ENCODE measurements at places on chromosomes 1 and 21. TPM values are rescaled to one million over a fixed set of nuclear protein-coding genes. Genes with fewer than 3 reads are reported as not detected.

COL11A1 gene
- total RNA-seq, result 8.8 TPM

TRIM17 gene
- 0.45 TPM for total RNA-seq

CFHR4 gene
- total RNA-seq, result not detected

NFYC gene
- 35.8 TPM for total RNA-seq

TMEM269 gene
- total RNA-seq, result under 0.01 TPM

ZSWIM5 gene
- total RNA-seq, result 0.17 TPM

CLCA4 gene
- total RNA-seq, result not detected

BOLA1 gene
- 23.5 TPM for total RNA-seq

CASZ1 gene
- 0.30 TPM for total RNA-seq

MEX3A gene
- total RNA-seq, result 5.1 TPM

LORICRIN gene
- not detected for total RNA-seq

EMC1 gene
- 63.9 TPM for total RNA-seq

OR2M3 gene
- total RNA-seq, result not detected

NCMAP gene
- not detected for total RNA-seq

PROK1 gene
- total RNA-seq, result not detected

FCRL5 gene
- total RNA-seq, result not detected

FCRLB gene
- total RNA-seq, result 2.1 TPM

KLHDC8A gene
- not detected for total RNA-seq

CNTN2 gene
- total RNA-seq, result not detected

BSND gene
- not detected for total RNA-seq

CLDN8 gene
- total RNA-seq, result not detected

RAB42 gene
- total RNA-seq, result 7.4 TPM

ATP1A4 gene
- total RNA-seq, result not detected

RHBDL2 gene
- total RNA-seq, result not detected

ADCY10 gene
- total RNA-seq, result not detected

LCE1B gene
- total RNA-seq, result not detected

ADORA1 gene
- under 0.01 TPM for total RNA-seq

ARHGEF16 gene
- total RNA-seq, result 0.15 TPM
